ENCODE measurements at places on chromosomes 7 and 10.

DNA sequence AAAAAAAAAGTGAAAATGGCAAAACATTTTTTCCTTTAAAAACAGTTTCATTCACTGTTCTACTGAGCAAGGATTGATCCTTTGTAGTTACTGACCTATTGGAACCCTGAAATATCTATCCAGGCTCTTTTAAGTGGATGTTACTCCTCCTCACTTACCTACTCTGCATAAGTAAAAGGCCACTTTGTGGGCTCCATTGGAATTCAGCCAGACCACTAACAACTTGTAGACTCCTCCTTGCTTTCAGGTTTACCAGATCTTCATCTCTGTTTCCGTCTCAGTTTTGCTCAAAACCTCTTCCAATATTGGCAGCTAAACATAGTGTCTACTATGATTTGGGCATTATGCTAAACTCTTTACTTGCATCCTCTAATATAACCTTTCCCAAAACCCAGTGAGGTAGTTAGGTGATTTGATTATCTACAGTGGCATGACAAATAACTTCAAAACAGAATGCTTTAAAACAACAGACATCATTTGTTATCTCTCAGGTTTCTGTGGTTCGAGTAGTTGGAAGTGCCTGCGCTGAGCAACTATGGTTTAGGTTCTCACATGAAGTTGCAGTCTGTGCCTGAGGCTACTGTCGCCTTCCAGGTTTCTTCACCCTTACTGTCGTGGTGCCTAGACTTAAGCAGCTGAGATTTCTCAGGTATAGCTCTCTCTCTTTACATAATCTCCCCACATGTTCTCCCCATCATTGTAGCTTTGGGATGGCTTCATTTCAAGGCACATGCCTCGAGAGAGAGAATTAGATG is 698.2 kb downstream of the REEP3 start:
- DNase-seq, result no peak

DNA sequence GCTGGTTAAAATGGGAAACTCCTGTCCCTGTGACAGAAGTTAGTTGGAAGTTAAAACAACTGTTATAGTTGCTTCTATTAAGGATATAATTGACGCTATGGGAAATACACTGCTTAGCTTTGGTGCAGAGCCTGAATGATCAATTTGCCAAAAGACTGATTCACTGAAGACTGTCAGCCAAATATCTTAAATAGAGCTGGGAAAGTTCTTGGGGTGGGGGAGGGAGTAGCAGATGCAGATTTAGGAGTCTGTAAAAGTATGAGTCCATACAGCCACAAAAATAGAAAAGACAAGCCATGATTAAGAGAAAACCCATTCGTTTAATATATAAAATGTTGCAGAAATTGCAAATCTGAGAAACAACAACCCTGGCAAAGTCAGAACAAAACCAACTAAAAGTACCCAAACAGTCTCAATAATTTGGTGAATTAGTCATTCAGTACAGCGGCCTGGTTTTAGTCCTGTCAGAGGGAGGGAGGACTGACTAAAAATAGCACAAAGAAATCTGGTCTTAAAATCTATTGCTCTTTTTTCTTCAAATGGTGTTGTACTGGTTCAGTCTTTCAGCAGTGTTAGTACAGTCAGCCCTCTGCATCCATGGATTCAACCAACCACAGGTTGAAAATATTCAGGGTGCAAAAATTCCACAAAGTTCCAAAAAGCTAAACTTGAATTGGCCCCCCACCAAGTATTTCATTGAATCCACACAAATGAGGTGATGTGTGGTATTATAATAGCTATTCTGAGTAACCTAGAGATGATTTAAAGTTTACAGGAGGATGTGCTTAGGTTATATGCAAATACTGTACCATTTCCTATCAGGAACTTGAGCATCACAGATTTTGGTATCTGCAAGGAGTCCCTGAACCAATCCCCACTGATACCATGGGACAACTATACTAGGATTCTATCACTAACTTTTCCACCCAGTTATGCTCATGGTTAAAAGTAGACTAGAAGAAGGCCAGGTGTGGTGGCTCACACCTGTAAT is 30.0 kb downstream of the STK17A start:
- DNase-seq, result peak; percentile 44

GRCh38 chr7:5296015-5296610 is 13.4 kb downstream of the SLC29A4 start:
- DNase-seq, result no peak

DNA sequence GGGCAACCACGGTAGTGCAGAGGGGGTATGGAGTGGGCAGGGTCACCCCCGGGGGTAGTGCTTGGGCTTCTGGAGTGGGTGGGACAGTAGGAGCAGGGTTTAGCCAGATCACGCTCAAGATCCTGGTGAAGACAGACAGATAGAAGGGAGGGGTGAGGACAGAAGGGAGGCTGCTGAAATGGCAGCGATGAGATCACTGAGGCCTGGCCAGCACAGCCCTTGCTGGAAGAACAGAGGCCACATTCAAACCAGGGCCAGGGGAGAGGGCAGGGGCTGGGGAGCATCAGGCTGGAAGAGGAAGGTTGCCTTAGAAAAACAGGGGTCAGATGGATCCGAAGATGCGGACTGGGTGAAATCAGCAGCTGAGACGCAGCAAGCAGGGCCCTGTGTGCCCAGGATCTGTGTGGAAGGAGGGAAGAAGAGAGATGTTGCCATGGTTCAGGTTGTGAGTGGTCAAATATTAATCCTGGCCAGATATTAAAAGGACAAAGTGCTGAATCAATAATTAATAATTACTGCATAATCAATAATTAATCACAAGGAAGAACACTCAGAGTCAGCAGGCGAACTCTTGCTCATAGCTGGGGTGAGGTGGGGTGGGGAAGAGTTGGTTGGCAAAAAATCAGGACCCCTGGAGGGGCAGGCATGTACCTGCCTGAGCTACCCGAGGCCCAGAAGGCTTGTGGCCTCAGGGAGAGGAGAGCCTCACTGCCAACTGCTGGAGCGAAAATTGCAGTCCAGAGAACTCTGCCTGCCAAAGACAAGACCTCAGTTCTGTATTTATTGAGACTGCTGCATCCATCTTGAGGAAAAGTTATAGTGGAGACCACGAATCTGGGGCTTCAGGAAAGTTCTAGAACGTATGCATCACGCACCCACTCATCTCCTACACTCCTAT is 105.7 kb downstream of the GRB10 start:
- no peak for DNase-seq

DNA sequence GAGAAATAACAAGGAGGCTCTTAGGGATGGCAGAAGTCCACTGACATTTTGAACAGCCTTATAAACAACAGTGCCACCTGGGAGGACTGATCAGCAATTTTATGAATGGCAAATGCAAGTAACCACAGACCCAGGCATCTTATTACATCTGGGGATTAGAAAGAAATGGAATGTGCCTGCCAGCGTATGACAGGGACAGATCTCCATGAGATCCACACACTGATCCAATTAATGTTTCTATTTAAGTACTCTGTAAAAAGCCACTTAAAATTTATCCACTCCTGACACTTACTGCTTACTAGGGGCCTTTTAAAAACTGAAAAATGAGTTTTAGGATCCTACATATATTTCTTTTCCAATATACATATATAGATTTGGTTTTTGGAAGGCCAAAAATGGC is 28.6 kb downstream of the PARD3 start:
- DNase-seq, result no peak

DNA sequence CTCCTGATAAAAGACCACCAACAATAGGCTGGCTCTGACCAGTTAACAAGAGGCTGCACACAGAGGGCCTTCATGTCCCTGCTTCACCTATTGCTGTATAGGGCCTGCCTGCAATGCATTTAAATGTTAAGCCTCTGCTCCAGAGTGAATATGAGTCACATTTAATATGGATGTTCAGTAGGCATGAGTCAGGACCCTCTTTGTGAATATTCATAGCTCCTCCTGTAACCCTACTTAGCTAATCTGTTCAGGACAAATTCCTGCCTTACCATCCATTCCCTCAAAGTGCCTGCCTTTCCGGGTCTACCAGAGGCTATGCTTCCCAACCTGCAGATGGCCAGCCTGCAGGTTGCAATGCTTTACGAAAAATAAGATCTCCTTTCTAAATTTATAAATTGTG is 32.5 kb downstream of the ARHGAP22 start:
- DNase-seq, result no peak

DNA sequence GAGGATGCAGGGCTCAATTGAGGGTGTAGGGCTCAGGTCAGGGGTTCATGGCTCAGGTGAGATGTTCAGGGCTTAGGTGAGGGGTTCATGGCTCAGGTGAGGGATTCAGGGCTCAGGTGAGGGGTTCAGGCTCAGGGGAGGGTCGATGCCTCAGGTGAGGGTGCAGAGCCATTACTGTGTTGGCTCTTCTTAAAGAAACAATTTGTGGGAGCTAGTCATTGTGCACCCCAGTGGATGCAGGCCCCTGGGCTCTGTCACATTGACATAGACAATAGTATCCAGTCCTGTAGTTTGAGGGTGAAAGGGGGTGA is 86.7 kb downstream of the ADCY1 start:
- no peak for DNase-seq

DNA sequence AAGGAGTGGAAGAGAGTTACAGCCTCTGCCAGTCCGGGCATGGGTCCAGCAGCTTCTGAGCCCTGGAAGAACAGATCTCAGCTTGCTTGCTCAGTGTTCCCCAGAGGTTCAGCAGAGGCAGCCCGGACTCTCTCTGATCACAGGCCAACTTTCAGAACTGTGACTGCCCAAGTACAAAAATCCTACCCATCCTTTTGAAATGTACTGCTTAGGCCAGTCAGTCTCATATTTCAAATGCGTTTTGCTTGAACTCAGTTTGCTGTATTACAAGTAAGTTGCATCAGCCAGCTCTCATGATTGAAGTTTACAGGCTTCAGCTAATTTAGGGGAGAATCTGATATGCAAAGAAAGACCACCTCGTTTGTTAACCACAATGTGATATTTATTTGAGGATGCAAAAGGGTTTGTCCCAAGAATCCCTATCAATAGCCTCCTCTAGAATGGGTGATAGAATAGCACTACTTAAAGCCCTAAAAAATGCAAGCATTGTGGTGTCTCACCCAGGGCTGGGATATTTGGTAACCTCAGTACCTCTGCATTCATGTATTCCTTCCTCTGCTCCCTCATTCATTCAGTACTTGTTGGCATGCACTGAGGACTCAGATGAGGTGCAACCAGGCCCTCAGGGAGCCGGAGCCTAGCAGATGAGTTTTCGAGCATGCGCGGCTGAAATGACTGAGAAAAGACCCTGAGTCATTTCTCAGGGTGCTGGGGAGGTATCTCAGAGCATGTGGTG is 7.0 kb downstream of the AIMP2 start:
- no peak for DNase-seq

GRCh38 chr10:22250897-22251660 is 33.3 kb upstream of the EBLN1 start:
- DNase-seq, result no peak

- DNase-seq, result no peak
Measured at GRCh38 chr7:92884218-92884617, 47.8 kb upstream of the CDK6 start.

DNA sequence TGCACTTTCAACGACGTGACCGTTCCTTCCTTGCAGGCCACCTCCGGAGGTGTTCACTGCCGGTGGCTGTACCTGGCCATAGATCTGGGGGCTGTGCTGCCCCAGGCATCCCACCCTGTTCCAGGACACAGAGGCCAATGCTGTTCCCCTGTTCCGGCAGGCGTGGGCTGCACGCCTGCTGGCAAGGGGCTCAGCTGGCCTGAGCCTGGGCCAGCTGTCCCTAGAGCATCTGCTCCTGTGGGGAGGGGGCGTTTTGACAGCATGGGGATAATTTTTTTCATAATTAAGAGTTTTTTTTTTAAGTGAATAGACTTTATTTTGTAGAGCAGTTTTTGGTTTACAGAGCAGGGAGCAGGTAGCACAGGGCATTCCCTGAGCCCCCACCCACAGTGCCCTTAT is 28.8 kb downstream of the PWWP2B start:
- DNase-seq, result no peak

- DNase-seq, result no peak
Measured at GRCh38 chr7:11768263-11768662, 63.7 kb downstream of the THSD7A start.

GRCh38 chr10:2700626-2701305 is 366.6 kb upstream of the PFKP start:
- DNase-seq, result peak; percentile 2

DNA sequence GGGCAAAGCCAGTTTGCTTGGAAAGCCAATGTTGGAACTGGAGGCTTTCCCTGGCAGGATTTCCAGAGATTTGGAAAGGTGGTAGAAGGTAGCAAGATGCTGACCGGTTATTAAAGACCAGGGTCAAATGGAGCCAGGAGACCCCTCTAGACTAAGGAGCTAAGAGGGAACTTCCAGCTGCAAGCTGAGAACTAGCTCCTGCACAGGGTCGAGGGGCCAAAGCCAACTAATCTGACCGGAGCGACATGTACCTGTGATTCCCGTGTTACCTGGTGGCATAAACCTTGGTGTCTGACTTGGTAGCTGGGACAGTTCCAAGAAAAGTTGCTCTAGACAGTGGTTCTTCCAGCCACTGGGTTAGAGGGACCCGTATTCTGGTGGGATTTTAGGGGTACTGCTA is 41.8 kb downstream of the SPDYE5 start:
- DNase-seq, result no peak

DNA sequence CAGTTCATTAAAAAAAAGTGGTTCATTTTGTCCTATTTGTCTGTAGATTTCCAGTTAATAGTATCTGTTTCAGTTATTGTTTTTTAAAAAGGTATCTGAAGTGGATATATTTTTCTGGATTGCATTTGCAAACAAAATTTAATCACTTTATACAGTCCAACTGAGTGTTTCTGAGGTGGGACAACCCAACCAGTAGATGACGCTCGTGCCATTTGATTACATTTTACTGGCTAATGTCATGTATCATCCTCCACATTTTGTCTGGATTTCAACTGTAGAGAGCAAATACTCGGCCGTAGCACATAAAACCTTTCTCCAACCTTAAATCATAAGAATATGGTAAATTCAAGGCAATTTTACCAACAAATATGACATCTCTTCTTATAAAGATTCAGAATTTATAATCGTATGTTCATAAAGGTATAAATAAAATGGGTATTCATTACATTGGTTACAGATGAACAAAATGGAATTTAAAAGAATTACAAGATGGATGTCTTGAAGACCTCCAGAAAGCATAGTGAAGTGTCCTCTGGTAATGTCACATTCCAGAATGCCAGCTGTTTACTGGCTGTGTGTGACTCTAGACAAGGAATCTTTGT is 789.0 kb downstream of the PHTF2 start:
- DNase-seq, result no peak

- no peak for DNase-seq
Measured at GRCh38 chr7:45874408-45875131, 1.7 kb upstream of the CCDC201 start.

GRCh38 chr7:55239406-55239805 is 125.7 kb upstream of the LANCL2 start:
- no peak for DNase-seq

GRCh38 chr7:114959931-114960330 is 38.0 kb downstream of the MDFIC start:
- DNase-seq, result no peak

- no peak for DNase-seq
Measured at GRCh38 chr7:7761974-7762779, 43.8 kb upstream of the RPA3 start.
